Ovary (tissue), 10 donors: ENCODE measurements at places on chromosomes 2 and 18.

DNA sequence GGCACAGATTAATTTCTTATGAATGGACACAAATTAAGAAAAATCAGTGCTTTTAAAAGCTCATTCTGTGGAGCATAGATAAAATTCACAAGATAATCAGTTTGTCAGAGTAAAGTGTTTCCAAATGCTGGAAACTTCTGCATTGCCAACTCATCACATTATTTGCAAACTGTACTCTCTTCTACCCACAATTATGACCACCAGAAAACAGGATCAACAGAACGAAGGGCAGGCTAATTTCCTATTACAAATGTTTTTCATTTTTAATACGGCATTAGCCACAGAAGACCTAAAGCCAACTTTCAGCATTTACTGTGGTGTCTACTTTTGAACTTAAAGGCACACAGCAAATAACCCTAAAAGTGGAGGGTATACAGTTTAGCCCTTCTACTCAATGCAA is 6.0 kb downstream of the IRS1 start:
- DNase-seq = no peak

DNA sequence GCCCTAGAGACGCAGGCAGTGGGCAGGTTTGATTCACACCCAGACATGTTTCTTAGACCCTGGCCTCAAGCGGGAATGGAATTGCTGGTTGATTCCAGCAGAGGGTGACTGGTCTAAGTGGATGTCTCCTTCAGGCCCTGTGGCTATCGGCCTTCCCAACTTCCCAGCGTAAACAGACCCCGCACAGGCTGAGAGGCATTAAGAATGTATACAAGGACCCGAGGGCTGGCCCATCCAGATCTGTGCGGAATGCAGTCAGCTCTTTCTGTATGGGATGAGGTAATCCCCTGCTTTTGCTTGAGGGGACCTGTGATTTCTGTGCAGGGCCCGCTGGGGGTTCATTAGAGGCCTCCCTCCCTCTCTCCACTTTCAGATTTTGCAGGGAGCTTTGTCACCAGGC is 6.5 kb downstream of the ACKR3 start:
- DNase-seq = no peak

GRCh38 chr2:64133828-64134227 is 10.4 kb downstream of the PELI1 start:
- DNase-seq = no peak

- DNase-seq = no peak
Measured at GRCh38 chr2:96692094-96692971, 47.5 kb downstream of the LMAN2L start.

DNA sequence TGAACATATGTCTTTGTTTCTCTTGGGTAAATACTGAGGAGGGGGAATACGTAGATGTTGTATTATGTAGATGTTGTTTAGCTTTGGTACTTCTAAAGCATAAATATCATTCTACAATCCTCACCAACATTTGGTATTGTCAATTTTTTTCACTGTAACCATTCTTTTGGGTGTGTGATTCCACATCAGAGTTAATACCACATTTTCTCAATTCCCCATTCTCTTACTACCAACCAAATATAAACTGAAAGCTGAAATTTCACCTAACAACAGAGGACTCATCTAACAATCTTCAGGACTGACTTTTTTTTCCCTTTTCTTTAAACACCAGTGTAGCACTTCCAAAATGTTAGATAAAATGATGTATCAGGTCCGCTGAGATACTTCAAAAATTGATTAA is 120.7 kb upstream of the RIOK3 start:
- DNase-seq = no peak

- DNase-seq = peak; percentile 54
Measured at GRCh38 chr18:76447258-76447890, 47.7 kb downstream of the ZNF516 start.

- DNase-seq = no peak
Measured at GRCh38 chr18:33146014-33146413, 294.5 kb downstream of the CCDC178 start.
